SK-N-DZ (cell line): ENCODE measurements at places on chromosomes 11 and 22.

- no peak for DNase-seq
These were observed 17.9 kb downstream of the KDELR3 start for GRCh38 chr22:38485783-38486182.

GRCh38 chr11:18347471-18348125, 25.2 kb downstream of the GTF2H1 start:
- DNase-seq, result no peak

DNA sequence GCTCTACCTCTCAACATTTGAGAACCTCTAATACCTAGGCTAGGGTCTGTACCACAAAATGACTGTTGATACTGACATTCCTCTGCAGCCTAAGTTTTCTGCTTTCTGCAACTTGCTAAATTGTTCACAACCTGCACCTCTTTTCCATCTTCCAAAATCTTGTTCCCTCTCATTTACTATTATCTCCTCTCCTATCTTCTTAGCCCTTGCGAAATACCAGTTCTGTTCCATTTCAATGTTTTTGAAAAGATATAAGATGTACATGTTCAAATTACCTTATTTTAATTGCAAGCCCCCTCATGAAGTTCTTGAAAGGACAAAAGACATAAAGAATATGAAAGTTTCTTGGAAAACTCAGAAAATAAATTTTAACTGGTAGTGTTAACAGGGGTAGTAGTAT, 72.3 kb downstream of the FAM168A start:
- no peak for DNase-seq

DNA sequence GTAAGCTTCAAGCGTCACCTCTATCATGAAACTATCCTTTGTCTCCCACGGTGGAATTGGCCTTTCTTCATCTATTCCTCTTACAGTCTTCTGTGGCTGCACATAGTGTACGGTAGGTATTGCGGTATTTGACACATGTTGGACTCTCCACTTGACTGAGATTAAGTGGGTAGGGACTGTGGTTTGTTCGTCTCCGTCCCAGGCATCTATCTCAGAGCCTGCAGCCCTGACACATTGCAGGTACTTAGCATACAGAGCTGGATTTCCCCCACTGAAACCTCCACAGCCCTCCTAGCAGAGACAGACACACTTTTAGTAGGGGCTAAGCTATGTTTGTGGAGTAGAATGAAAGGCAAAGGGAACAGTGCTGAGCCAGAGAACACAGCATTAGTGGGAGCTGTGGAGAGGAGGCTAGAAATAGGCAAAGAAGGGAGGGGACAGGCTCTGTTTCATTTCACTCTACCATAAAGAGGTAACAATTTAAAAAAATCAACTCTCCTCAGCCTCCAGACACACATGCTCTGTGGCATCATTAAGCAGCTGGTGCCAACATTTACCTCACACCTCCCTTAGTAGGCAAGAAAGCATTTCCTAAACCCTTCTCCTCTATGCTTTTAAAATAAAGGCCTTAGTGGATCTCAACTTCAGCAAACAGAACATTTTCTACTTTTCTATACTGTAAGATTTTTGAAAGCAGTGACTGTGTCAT, 277.5 kb downstream of the KIRREL3 start:
- DNase-seq, result no peak

- no peak for DNase-seq
These were observed 33.1 kb downstream of the KCNQ1 start for GRCh38 chr11:2477936-2478335.

DNA sequence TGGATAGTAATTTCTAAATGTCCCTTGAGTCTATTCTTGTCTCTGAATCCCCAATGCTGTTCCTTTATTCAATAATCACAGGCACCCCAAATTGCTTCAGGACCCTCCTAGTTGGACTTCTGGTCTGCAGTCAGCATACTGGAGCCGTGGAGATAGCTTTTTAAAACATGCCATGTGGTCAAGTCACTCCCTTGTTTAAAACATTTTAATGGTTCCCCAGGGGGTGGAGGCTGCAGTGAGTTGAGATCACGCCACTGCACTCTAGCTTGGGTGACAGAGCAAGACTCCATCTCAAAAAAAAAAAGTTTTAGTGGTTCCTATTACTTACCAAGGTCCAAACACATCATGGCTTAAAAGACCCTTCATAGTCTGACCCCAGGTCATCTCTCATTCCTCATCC, 220.3 kb downstream of the ADAMTS15 start:
- DNase-seq, result no peak

DNA sequence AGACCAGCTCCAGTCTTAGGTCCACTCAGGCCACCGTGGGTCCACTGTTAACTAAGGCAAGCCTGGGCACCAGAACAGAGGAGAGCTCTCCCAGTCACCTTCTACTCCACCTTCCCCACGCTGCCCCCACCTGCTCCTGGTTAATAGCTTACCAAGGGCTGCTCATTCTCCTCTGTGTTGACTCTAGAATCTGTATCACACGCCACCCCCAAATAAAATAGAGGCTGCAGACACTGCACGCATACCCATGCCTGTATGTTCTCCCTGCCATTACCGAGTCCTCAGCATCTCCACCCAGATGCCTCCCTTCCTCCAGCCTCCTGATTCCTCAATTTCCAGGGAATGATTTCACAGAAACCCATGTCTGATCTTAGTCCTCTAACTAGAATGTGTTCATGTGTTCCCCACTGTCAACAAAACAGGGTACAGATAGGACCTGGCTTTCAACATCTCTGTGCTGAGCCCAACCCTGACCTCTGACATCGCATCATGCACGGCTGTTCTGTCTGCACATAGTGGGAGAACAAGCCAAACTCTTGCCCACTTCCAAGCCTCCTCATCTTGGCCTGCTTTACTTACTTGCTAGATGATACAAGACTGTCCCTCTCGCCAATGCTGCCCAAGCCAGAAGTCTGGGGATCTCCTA, 49.8 kb downstream of the SMCO4 start:
- no peak for DNase-seq

GRCh38 chr22:44187652-44188230, 7.0 kb downstream of the PARVG start:
- no peak for DNase-seq

- peak; percentile 55 for DNase-seq
These were observed 84.4 kb downstream of the MED15 start for GRCh38 chr22:20591660-20592310.

DNA sequence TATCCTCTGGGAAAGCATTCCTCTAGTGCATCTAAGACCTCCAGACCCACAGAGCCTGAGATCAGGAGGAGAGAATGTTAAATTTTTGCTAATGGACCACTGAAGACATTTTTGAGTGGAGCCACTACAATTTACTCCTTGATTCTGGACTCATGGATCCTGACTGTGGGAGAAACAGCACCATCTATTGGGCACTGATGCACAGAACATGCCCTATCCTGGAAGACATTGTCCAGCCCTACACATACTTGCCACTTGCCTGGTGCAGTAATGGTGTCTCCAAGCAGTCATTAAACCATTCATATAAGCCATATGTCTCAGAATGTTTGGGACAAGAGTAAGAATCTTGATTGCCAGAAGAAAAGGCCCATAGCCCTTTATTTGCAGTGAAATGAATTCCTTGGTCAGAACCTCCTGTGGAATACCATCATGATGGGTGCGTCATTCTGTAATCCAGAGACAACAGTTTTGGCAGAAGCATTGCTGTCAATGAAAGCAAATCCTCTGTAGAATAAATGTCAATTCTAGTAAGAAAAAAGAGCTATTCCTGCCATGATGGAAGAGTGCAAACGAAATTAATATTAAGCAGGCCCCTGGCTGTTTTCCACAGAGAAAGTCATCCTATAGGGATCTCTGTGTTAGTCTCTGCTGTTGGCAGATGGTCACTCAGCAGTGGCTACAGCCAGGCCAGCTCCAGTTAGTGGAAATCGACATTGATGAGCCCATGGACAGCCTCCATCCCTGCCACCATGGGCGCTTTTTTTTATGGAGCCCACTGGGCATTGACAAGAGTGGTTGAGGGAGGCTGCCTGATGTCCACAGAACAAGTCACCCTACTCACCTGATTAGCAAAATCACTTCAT, 43.5 kb downstream of the GGTLC2 start:
- peak; percentile 59 for DNase-seq

DNA sequence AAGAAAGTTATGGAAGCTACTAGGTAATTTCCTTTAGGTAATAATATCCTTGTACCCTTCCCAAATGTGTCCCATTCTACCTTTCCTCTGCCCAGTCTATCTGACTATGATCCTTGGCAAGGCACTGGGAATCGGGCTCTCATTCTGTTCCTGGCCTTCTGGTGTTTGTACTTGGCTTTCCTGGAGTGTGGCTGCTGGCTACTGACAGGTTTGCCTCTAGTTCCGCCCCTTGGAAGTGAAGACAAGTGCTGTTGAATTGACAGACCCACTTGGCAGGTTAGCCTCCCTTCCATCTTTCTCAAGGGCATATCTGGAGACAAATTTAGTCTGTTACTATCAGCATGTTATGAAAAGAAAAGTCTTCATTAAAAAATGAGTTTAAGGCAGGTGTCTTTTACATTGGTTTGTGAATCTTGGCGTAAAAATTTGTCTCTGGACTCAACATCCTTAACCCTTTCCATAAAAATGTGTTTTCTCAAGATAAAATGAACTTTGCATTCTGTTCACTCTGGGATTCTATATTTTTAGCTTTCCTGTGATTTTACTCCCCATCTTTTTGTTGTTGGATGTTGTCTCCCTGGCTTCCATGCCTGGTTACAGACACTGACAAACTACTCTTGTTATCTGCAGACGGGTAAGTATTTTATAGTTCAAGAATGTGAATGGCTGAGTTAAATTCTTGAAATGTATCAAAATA, 287.4 kb upstream of the PDGFD start:
- DNase-seq, result no peak

- DNase-seq, result no peak
These were observed 45.1 kb downstream of the C11orf96 start for GRCh38 chr11:43987384-43988039.

- DNase-seq, result no peak
These were observed 18.9 kb downstream of the LGR4 start for GRCh38 chr11:27453701-27454100.

DNA sequence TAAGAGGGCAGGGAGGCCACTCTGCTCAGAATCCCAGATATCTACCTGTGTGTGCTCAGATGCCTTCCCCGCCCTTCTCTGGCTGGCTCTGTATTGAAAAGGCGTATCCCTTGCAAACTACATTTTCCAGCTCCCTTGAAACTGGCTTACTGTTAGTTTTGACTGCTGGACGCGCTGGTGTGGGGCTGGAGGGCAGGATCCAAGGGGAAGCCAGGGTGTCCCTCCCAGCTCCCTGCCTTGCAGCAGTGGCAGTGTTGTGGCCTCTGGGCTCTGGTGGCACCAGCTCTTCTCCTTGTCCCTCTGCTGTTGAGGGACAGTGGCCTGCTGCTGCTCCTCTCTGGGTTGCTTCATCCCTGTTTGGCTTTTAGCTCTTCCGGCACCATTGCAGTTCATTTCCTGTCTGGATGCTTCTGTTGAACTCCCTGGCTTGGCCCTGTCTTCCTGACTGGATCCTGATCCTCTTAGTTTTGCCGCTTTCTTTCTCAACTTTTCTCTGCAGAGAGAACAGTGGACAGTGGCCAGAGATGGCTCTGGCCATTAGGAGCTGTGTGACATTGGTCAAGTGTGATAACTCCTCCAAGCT, 107.1 kb upstream of the PARVA start:
- no peak for DNase-seq

DNA sequence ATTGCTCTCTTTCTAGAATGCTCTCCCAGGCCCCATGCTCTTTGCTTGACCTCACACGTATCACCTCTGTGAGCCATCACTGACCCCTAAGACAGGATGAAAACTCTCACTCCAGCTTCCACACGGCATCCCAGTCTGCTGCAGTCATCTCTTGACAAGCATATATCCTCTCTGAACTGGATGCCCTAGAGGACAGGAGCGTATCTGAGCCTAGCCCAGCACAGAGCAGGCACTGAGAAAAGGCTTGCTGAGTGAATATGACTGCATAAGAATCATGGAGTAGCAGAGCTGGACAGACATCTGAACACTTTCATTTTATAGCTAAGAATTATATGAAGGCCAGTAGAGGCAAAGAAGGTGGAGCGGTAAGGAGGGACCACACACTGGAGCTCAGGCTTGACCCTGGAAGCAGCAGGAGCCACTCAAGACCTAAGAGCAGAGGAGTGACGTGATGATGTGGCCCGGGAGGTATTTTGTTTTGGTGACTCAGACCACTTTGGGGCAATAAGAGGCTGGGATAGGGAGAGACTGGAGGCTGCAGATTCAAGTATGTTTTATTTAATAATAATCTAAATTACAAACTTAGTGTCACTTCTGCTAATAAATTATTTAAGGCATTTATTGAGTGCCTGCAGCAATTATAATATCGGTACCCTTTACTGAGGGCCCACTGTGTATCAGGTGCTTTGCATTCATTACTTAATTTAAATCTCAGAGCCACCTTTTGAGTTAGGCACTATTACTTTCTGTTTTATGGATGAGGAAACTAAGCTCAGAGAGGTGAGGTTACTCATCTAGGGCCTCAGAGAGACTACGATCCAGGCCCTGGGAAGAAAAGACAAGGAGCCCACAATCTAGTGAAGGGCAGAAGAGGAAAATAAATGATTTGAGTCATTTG, 42.6 kb downstream of the MAP6 start:
- no peak for DNase-seq

DNA sequence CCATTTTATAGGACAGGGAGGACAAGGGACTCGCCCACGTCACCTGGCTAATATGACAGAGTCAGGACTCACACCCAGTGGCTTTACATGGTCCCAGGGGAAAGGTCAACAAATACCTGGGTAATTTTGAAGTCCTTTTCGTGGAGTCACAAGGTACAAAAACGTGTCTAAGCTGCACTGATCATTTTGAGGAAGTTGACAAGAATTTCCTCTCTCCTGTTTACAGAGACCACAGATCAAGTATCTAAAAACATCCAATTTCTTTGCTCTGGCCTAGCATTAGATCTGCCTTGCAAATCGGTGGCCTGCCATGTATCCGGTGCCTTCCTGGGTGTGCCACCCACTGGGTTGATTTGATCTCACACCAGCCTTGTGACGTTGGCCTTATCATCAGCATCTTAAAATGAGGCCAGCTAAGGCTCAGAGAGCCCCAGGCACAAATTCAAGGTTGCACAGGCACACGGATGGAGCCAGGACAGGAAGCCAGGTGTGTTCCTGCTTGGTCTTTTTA, 17.6 kb downstream of the GDPD5 start:
- no peak for DNase-seq

GRCh38 chr11:60719391-60719790, 5.1 kb upstream of the MS4A18 start:
- DNase-seq, result no peak

DNA sequence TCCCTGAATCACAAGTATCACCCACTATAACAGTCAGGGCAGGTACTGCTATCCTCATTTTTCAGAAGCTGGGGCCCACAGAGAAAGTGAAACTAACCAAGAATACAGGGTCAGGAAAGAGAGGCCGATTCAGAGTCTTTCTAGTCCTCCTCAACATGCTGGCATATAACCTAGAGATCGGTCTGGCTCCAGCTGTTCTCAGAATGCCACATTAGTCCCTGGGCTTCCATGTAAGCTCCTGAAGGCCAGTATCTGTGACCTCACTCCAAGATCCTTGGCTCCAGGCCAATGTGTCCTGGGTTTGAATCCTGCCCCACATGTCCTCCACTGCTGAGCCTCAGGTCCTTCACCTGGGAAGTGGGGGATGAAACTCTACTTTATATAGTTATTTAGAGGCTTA, 50.4 kb downstream of the TENM4 start:
- DNase-seq, result no peak
